ENCODE measurements at places on chromosomes 7 and 10.
A peak's percentile ranks its signal among the peaks of the same experiment; 100 is the strongest.

GRCh38 chr7:98826387-98826786, 43.4 kb downstream of the TMEM130 start:
- no peaks in the 10 kb centered on the region for H3K36me3 ChIP-seq
- H3K27me3 ChIP-seq = peaks cover 8% of the 10 kb centered on the region
- DNase-seq = no peak
- no peaks in the 10 kb centered on the region for H3K4me1 ChIP-seq
- H3K27ac ChIP-seq = no peak overlapping the region
- H3K4me3 ChIP-seq = no peak overlapping the region

DNA sequence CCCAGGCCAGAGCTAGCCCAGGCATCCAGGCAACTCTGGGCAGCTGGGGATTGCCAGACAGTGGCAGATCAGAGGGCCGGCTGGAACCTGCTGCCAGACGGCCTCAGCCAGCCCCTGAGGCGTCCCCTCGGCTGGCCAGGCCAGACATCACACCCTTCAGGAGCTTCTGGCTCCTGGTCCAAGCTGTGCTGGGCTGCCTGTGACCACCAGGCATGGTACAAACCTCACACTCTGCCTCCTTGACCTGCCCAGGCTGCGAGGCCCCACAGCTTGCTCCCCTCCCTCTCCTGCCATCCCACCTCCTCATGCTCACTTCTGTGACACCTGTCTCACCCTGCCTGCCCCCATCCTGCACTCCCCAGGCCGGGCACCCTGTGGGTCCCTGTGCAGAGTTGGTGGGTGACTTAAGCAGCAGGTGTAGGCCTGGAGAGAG, 5.7 kb downstream of the DEPP1 start:
- H3K4me3 ChIP-seq = no peak overlapping the region
- peaks cover 5% of the 10 kb centered on the region for H3K36me3 ChIP-seq
- no peaks in the 10 kb centered on the region for H3K27me3 ChIP-seq
- H3K27ac ChIP-seq = no peak overlapping the region
- DNase-seq = no peak

GRCh38 chr10:43844221-43844620, 195.5 kb upstream of the ZNF32 start:
- H3K27ac ChIP-seq = no peak overlapping the region
- H3K36me3 ChIP-seq = no peaks in the 10 kb centered on the region
- no peaks in the 10 kb centered on the region for H3K4me1 ChIP-seq
- no peak overlapping the region for H3K4me3 ChIP-seq
- DNase-seq = no peak

DNA sequence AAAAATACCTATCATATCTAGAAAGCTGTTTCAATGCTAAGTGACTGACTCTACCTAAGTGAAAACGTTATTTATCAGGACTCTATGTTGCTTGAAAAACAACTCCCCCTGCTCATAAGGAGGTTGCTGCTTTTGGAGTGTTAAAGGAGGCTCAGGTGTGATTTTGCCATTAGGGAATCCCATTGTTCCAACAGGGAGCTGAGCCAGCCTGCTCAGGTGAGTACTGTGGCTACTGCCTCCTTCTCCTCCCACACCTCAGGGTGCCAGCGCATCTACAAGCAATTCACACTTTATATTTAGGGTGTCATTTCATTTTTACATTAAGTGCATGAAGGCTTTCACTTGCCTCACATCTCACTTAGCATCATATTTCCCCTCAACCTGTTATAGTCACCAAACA, 84.7 kb downstream of the SEM1 start:
- no peak overlapping the region for H3K4me3 ChIP-seq
- no peaks in the 10 kb centered on the region for H3K27me3 ChIP-seq
- no peak for DNase-seq
- H3K27ac ChIP-seq = no peak overlapping the region
- peaks cover 4% of the 10 kb centered on the region for H3K4me1 ChIP-seq
- peaks cover 4% of the 10 kb centered on the region for H3K36me3 ChIP-seq

DNA sequence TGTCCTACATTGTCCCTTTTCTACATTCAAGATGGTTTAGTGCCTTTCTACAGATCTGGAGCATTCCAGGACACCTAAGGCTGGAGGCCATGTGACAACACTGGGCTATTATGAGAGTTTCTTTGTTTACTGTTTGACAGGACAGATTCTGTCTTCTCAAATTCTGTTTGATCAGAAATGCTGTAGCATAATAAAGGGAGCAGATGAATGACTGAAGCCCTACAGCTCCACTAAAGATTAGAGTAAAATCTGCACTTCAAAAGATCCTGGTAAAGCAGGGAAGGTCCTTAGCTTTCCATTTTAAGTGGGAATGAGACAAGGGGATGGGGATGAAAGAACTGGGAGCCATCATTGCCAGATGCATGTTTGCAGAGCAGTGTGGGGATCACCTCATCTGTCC, 38.4 kb downstream of the TMEM229A start:
- no peak for DNase-seq
- peaks cover 29% of the 10 kb centered on the region for H3K4me1 ChIP-seq
- peaks cover 3% of the 10 kb centered on the region for H3K36me3 ChIP-seq
- no peak overlapping the region for H3K4me3 ChIP-seq
- peak overlapping the region; percentile 54 for H3K27ac ChIP-seq

DNA sequence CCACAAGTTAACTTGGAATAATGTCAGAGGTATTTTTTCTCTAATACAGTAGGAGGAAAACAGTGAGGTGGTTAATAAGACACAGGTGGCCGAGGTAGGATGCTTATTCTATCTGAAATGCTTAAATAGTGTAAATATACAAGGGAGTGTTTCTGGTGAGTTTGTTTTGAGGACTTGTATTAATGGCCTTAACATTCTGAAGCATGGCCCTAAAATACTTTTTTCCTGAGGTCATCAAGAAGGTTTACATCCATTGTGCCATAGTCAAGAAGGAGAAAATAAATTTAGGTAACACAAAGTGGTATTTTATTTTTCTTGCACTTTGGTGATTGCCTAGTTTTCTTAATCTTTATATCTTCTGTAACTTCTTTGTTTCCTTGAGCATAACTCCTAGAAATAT, 18.8 kb downstream of the GNAI1 start:
- H3K36me3 ChIP-seq = peaks cover under 1% of the 10 kb centered on the region
- no peaks in the 10 kb centered on the region for H3K27me3 ChIP-seq
- no peak for DNase-seq
- H3K4me1 ChIP-seq = no peaks in the 10 kb centered on the region
- no peak overlapping the region for H3K27ac ChIP-seq

DNA sequence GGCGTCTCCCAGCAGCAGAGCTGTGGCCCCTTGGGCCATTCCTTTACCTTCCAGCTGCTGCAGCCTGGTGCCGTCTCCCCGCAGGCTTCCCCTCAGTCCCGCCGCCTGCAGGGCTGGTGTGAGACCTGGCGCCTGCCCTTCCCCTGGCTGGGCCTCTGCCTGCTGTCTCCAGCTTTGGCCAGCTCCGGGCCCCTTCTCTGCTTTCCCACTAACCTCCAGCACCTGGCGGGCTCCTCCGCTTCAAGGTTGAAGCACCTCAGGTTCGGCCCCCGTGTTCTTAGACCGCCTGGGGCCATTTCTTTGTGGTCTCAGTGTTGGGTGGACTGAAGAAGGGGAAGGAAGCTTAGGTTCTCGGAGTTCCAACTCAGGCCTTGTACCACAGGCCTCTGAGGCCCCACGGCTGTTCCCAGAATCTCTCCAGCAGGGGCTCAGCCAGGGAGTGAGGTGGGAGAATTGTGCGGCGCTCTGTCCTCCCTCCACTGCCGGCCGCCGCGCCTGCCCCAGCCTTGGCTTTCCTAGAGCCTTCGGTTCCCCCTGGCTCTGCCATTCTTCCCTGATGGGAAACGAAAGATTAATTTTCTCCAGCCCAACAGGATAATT, 30.3 kb downstream of the GBX1 start:
- DNase-seq = no peak
- H3K4me1 ChIP-seq = peaks cover 28% of the 10 kb centered on the region
- no peak overlapping the region for H3K27ac ChIP-seq
- H3K4me3 ChIP-seq = no peak overlapping the region
- peaks cover 6% of the 10 kb centered on the region for H3K36me3 ChIP-seq

- H3K36me3 ChIP-seq = peaks cover 3% of the 10 kb centered on the region
- H3K27me3 ChIP-seq = no peaks in the 10 kb centered on the region
- no peak overlapping the region for H3K4me3 ChIP-seq
- H3K4me1 ChIP-seq = no peaks in the 10 kb centered on the region
Observed at GRCh38 chr10:106615081-106615480, 549.4 kb downstream of the SORCS1 start.

Measured in neural crest cell (in vitro differentiated cells).